Central memory CD8-positive, alpha-beta T cell (primary cell): ENCODE measurements at places on chromosomes 12 and 14.

GRCh38 chr12:3904999-3905398, 31.8 kb upstream of the PARP11 start:
- H3K4me1 ChIP-seq, result no peaks in the 10 kb centered on the region
- peak overlapping the region; percentile 49 for H3K27ac ChIP-seq
- H3K36me3 ChIP-seq, result peaks cover 1% of the 10 kb centered on the region
- peak overlapping the region; percentile 1 for H3K4me3 ChIP-seq

DNA sequence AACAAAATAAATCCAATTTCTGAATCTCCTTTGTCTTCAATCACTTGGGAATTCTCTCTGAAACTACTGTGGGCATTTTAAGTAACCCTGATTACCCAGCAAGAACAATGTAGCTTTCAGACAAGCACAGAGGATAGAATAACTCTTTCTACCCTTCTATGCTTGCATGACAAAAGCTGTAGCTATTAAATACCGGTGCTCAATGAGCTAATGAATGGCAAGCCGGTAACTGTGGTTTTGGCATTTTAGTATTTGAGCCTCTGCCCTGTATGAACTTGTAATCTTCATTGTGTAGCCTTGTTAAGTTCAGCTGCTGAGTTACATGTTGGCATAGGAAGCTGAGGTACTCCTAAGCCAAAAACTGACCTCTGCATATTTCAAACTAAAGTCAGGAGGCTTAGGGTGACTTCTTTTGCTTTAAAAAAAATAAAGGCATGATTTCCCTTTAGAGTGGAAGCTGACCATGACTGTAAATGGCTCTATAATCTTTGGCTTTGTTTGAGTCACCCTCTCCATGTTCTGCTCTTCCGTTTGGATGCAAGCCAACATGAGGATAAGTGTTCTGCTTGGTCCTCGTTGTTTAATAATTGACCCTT, 171.0 kb upstream of the HIF1A start:
- H3K4me3 ChIP-seq, result peak overlapping the region; percentile 43
- peak overlapping the region; percentile 80 for H3K27ac ChIP-seq
- peaks cover 68% of the 10 kb centered on the region for H3K36me3 ChIP-seq
- no peaks in the 10 kb centered on the region for H3K27me3 ChIP-seq
- peaks cover 76% of the 10 kb centered on the region for H3K4me1 ChIP-seq
- no peak for DNase-seq

DNA sequence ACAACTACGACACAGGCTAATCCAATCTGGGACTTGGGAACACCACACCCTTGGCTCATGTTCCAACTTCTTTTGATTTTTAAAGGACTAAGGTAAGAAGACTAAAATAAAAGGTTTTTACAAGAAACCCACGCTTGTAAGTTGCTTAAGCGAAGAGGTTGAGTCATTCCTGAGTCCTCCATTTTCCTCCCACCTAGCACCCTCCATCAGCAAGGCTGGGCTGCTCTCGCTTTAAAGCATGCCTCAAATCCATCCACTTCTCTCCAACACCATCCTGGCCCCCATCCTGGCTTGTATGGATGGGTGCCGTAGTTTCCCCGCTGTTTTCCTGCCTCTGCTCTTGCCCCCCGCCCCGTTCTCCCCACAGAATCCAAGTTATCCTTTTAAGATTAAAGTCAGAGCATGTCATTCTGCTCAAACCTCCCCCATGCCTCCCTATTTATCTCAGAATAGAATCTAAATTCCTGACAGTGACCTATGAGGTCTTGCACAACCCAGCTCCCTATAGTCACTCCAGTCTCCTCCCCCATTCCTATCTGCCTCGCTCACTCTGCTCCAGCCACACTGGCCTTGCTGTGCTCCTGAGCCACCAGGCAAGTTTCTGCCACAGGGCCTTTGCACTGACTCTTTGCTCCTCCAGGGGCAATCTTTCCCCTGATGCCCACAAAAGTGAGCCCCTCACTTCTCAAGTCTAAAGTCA, 34.5 kb downstream of the SCARB1 start:
- no peaks in the 10 kb centered on the region for H3K4me1 ChIP-seq
- DNase-seq, result no peak
- peaks cover 4% of the 10 kb centered on the region for H3K36me3 ChIP-seq
- H3K4me3 ChIP-seq, result no peak overlapping the region
- no peaks in the 10 kb centered on the region for H3K27me3 ChIP-seq

DNA sequence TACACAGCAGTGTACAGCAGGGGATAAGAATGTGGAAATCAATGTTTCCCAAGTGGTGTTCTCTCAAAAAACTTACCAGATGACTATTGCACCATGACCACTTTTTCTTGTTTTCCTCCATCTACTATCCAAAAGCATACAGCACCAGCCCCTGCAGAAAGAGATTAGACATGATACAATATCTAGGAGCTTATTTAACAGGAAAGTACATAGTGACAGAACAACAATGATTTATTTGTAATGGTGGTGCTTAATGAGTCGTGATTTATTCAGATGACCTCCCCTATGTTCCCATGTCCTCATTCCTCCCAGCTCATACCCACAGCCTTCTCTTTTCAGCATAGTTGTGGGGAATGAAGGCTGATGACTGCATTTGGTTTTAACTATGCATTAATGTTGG, 413.6 kb downstream of the BTG1 start:
- peaks cover 3% of the 10 kb centered on the region for H3K36me3 ChIP-seq
- DNase-seq, result no peak
- no peak overlapping the region for H3K4me3 ChIP-seq
- H3K27me3 ChIP-seq, result no peaks in the 10 kb centered on the region
- H3K4me1 ChIP-seq, result no peaks in the 10 kb centered on the region

DNA sequence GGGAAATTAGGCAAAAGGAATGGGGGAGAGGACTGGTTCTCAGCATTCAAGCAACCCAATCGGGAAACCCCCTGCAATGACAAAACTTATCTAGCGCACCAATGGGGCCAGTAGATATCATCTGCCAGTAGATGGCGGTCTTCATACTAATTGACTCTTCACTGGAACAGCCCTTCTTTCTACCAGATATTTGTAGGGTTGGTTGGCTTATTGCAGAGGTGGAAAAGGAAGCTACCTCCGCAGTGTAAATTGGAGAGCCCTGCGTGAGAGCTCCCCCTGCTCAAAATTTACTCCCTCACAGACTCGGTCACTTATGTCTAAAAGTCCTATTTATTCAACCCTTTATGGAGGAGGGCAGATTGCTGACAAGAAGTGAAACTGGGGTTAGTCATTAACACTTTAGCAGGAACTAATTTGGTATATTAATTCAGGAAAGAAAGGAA, 166.1 kb upstream of the CCND2 start:
- DNase-seq, result peak; percentile 33
- peak overlapping the region; percentile 86 for H3K27ac ChIP-seq
- no peaks in the 10 kb centered on the region for H3K36me3 ChIP-seq
- H3K4me3 ChIP-seq, result no peak overlapping the region
- no peaks in the 10 kb centered on the region for H3K27me3 ChIP-seq

DNA sequence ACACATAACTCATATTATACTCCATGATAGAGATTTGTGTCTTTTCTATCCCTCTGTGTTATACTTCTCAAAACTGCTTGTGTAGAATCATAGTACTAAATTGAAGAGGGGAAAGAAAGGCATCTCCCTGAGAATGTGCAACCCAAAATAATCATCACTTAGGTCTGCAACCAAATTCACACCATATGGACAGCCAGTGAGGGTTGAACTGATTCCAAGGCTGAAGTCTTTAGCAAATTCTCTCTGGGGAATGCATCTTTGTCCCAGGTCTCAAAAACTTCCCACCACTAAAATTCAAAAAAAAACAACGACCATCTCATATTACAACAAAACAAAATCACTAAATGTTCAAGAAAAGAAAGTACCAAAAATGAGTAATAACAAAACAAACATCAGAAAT, 11.0 kb downstream of the ZFC3H1 start:
- DNase-seq, result no peak
- H3K4me3 ChIP-seq, result no peak overlapping the region
- H3K27me3 ChIP-seq, result no peaks in the 10 kb centered on the region
- no peak overlapping the region for H3K27ac ChIP-seq
- H3K4me1 ChIP-seq, result peaks cover 30% of the 10 kb centered on the region
- H3K36me3 ChIP-seq, result peaks cover 32% of the 10 kb centered on the region

DNA sequence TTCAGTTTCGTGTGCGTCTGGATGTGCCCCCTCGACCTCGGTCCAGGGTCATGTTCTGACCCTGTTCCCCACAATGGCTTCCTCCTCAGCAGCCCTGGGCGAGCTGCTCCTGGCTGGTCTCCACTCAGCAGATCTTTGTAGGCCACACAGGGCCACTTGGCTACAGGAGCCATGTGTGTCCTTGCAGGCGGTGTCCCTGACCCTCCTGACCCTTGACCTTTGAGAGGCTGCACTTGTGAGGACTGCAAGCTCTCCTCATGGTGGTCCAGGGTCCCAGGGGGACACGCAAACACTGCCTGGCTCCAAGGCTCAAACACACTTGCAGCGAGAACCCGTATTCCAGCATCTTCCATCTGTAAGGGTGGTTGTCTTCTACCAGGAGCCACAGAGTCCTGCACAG, 7.5 kb upstream of the SIVA1 start:
- H3K27me3 ChIP-seq, result no peaks in the 10 kb centered on the region
- no peak for DNase-seq
- no peaks in the 10 kb centered on the region for H3K36me3 ChIP-seq
- no peak overlapping the region for H3K4me3 ChIP-seq
- peaks cover 6% of the 10 kb centered on the region for H3K4me1 ChIP-seq

DNA sequence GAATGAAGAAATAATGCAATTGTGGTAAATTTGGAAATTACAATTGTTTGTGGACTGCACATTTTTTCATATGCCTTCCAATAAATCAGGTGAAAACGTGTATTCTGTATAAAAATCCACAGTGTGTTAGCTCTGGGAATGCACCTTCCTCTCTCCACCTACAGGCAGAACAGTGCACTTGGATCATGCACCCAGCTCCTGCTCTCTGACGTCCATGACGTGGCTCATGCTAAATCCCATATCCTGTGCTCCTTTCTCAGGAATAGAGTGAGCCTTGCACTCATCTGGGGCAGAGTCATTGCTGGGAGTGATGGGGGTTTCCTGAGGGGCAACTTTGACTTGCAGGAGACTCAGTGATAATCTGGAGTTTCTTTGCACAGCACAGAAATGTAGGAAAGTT, 1282.1 kb downstream of the TMEM121 start:
- peaks cover 11% of the 10 kb centered on the region for H3K4me1 ChIP-seq
- no peak overlapping the region for H3K27ac ChIP-seq
- H3K36me3 ChIP-seq, result no peaks in the 10 kb centered on the region
- DNase-seq, result no peak

GRCh38 chr12:120943482-120943881, 34.9 kb upstream of the HNF1A start:
- peaks cover 2% of the 10 kb centered on the region for H3K36me3 ChIP-seq
- no peak overlapping the region for H3K27ac ChIP-seq
- H3K27me3 ChIP-seq, result peaks cover 17% of the 10 kb centered on the region
- no peak overlapping the region for H3K4me3 ChIP-seq

DNA sequence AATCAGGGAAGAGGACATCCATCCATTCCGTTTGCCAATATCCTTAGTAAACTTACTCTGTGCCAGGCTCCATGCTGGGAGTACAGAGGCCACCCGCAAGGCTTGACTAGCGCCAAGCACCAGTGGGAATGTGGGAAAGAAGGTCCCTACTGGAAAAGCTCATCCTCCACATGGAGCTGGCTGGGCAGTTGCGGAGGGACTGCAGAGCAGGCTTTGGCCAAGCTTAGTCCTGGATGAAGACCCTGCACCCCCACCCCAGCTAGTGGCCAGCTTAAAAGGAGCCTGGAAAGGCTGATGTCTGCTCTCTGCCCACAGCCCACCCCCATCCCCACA, 22.4 kb upstream of the EIF2B2 start:
- no peaks in the 10 kb centered on the region for H3K36me3 ChIP-seq
- no peak overlapping the region for H3K27ac ChIP-seq
- no peaks in the 10 kb centered on the region for H3K27me3 ChIP-seq
- no peak for DNase-seq

GRCh38 chr14:64438181-64438841, 27.0 kb upstream of the AKAP5 start:
- peaks cover 25% of the 10 kb centered on the region for H3K36me3 ChIP-seq
- H3K27me3 ChIP-seq, result no peaks in the 10 kb centered on the region
- H3K4me1 ChIP-seq, result peaks cover 12% of the 10 kb centered on the region
- DNase-seq, result no peak
- no peak overlapping the region for H3K27ac ChIP-seq
- no peak overlapping the region for H3K4me3 ChIP-seq

DNA sequence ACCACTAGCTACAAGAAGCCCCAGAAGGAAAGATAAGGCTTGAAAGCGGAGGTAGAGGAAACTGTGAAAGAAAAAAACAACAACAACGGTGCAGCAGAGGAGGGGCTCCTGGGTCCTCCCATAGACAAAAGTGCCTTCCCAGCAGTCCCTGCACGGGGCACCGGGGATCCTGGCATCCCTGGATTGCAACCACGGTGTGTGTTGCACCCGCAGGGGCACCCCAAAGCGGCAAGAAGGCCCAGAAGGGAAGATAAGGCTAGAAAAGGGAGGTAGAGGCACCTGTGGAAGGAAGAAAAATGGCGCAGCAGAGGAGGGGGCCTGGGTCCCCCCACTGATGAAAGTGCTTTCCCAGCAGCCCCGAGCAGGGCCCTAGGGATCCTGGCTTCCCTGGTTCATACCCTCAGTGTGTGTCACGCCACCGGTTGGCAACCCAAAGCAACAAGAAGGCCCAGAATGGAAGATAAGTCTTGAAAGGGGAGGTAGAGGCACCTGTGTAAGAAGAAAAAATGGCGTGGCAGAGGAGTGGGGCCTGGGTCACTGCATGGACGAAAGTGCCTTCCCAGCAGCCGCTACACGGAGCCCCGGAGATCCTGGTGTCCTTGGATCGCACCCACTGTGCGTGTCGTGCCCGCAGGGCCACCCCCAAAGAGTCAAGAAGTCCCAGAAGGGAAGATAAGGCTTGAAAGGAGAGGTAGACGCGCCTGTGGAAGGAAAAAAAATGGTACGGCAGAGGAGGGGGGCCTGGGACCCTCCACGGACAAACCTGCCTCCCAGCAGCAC, 281.0 kb downstream of the ALG10 start:
- no peaks in the 10 kb centered on the region for H3K36me3 ChIP-seq
- H3K27ac ChIP-seq, result no peak overlapping the region
- DNase-seq, result no peak
- H3K27me3 ChIP-seq, result no peaks in the 10 kb centered on the region

DNA sequence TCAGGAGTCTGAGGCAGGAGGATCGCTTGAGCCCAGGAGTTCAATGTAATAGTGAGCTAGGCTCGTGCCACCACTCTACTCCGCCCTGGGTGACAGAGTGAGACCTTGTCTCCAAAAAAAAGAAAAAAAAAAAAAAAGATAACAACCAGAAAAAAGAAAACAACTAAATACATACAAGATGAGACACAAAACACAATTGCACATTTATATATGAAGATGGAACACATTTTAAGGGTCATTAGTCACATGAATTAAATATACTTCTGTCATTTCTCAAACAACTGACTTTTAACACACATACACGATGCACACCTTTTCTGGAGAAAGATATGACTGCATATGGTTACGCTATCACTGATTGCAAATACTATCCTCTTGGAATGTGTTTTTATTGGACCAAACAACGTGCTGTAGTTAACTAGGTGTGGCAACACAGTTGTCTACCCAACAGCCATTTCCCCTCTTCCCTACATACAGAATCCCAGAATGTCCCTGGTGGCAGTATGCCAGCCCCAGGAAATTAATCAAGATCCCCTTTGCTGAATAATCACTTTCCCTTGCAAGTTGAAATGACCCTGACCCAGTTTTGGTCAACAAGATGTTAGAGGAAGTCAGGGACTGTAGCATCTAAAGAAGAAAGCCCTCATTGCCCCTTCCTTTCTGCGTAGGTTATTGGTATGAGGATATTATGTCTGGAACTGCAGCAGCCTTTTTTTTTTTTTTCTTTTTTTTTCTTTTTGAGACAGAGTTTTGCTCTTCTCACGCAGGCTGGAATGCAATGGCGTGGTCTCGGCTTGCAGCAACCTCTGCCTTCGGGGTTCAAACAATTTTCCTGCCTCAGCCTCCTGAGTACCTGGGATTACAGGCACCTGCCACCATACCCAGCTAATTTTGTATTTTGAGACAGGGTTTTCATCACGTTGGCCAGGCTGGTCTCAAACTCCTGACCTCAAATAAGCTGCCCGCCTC, 5.6 kb upstream of the MYL6B start:
- no peak for DNase-seq
- no peaks in the 10 kb centered on the region for H3K27me3 ChIP-seq
- H3K36me3 ChIP-seq, result peaks cover 40% of the 10 kb centered on the region
- H3K4me3 ChIP-seq, result no peak overlapping the region
